ENCODE measurements at places on chromosomes 16 and 17.

DNA sequence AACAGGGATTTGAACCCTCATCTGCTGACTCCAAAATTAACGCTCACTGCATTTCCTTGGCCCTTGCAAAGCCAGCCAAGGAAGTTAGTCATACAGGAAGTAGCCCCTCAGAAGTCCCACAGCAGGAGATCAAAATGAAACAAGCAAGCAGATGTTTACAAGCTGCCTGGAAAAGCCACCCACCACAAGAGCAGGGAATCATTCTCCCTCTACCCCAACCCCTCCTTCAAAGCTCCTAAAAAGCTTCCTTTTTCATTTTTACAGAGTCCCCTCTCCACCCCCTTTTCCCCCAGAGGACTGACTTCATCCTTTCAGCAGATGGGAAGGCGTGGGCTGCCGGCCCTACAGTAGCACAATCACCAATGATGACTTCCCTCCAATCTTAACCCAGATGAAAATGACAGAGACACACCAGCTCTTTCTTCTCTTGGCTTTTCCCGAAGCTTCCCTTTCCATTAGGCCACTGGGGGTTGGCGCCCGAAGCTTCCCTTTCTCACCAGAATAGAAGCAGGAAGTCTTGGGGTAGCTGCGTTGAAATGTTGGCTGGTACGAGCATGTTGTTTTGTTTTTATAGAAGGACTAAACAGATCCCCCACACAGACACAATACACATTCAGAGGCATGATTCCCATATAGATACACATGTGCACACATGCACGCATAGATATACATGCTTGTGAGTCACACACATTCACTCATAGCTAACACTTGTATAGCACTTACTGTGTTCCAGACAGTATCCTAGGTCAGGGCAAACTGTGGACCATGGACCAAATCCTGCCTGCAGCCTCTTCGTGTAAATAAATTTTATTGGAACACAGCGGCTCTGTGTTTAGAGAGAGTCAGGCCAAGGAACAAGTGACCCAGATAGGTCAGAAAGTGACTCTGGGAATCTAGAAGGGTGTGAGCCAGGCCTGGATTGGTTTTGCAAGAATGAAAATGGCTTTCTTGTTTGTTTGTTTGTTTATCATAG lies 17.4 kb downstream of the ITPRIPL2 start:
- peak; percentile 95 for DNase-seq

DNA sequence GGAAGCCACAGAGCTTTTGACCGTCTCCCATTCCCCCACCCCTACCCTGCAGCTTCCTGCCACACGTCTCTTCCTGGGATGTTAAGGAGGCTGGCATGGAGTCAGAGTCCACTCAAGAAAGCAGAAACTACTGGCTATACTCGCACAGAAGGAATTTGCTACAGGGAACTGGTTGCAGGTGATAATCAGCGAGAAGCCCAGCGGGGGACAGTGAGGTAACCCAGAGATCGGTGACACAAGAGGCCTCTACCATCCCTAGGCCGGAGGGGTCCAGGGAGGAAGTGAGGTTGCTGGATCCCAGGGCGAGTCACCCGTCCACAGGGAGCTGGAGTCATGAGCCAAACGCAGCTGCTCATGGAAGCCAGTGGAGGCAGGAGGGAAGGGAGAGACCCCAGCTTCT lies 93.7 kb downstream of the SDK2 start:
- no peak for DNase-seq

GRCh38 chr16:49016461-49016860 lies 265.2 kb downstream of the CBLN1 start:
- DNase-seq: no peak

DNA sequence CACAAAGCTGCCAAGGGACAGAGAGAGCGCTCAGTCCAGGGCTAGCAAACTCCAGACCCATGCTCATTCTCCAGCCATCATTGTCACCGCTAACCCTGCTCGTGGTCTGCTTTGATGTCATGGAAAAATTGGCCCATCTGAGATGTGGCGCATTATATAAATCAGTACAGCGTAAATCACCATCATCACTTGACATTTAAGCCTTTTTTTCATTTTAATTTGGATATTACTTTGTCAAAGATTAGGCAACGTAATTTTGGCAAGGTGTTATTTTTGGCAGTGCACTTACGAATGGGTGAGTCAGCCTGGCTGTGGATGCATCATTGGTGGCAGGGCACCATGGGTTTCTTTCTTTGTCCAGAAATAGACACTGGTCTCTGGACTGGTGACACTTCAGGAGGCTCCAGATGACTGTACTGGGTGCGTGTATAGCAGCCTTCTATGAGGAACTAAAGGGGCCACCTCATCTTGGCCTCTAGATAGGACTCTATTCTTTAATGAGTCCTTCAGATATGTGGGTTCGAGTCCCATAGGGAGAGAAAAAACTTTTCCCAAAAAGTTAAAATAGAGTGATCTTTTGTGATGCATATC lies 166.3 kb downstream of the MSI2 start:
- DNase-seq: peak; percentile 85

- DNase-seq: peak; percentile 77
Observed at GRCh38 chr17:50681263-50682200, 26.2 kb downstream of the ANKRD40 start.

- peak; percentile 56 for DNase-seq
Observed at GRCh38 chr16:69435977-69436820, 11.8 kb downstream of the CYB5B start.

- DNase-seq: no peak
Observed at GRCh38 chr17:6257336-6257735, 177.6 kb downstream of the AIPL1 start.

- no peak for DNase-seq
Observed at GRCh38 chr17:17225901-17226300, 11.1 kb downstream of the FLCN start.

DNA sequence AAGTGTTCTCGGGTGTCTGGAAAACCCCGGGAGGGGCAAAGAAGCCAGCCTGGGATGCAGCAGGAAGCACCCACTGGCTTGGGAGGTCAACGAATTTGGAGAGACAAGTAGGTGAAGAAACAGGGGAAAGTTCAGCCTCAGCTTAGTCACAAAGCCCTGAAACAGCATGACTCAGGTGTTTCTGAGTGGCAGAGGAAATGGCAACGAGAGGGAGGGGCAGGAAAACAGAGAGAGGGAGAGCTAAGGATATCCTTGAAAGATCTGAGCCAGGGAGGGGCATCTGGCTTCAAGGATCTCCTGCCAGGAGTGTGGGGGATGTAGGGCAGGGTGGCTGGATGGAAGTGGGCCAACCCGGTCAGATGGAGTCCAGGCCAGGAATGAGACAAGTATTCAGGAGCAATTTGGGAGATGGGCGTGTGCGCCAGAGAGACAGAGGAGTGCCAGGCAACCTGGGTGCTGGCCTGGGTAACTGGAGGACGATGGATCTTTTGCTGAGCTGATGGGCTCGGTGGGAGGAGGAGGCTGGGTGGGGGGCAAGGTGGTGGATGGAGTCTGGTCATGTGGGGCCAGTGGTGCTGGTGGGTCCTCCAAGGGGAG lies 27.2 kb downstream of the ABCC3 start:
- peak; percentile 89 for DNase-seq

DNA sequence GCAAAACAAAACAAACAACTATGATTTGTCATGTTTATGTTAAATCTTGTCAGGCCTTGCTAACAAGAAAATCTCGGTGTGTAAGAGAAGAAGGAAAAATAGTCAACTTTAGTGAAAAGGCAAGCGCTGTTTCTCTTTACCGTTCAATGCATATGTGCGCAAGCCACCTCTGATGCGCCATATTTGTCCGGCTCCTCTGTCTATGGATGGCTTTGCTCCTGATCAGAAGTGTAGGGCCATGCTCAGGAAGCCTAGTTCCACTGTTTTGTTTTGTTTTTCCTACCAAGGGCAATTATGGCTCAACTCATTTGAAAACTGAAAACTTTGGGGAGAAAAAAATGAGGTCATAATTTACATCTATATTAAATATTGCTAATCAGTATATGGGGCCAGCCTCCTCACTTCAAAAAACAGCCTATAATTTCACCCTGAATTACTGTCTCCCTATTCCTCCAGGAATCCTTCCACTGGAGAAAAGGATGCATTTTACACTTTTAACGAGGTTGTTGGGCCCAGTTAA lies 4.5 kb downstream of the MAF start:
- DNase-seq: no peak

DNA sequence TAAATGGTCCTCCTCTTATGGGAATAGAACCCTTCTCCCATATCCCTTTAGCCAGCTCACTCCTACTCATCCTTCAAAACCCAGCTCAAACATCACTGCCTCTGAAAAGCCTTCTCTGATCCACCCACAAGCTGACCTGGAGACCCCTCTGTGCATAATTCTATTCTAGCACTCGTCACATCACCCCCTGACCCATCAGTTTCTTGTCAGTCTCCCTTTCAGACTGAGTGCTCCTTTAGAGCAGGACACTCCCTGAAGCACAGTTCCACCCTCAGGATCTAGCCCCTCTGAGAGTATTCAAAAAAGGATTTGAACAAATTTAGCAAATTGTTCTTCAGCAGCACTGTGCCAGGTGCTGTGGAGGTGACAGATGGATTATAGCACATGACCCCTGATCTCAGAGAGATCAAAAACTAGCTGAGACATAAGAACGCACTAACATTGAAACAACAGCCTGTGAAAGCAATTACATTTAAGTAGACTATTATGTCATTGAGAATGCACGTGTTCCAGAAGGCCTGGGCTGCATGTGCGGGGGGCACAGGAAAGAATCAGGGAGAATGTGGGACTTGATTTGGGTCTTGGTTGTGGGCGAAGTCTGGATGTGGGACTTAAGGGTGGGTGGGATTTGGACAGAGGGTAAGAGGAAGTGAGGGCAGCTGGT lies 43.5 kb downstream of the MRPS23 start:
- DNase-seq: no peak

DNA sequence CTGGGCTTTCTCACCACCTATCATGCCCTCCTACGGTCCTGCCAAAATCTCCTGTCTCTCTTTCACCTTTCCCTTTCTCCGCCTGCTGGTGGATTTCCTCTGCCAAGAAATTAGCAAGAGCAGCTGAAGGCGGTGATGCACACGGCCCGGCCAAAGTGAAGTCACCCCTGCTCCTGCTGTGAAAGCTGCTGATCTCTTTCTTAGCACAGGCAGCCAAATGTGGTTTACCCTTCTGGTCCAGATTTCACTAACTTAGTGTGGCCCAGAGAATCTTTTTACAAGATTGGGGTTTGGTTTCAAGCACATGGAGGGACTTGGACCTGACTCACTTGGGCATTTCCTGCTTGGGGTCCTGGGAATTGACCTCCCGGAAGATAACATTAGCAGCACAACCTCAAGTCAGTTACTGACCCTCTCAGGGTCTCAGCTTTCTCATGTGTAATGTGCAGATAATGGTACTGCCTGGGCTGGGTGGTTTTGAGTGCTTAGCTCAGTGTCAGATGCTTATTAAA lies 155.7 kb downstream of the SOCS1 start:
- DNase-seq: no peak

GRCh38 chr17:9021158-9021991 lies at the start of gene NTN1:
NTN1 (plus strand) TSS chr17:9021510; CDS start chr17:9022374, 864 bp downstream.
- DNase-seq: peak; percentile 67
